A549 treated with dexamethasone at 1 μM for 4 hours (cell line): ENCODE measurements at places on chromosomes 11 and 22. TPM values are rescaled to one million over a fixed set of nuclear protein-coding genes. Genes with fewer than 3 reads are reported as not detected.

The B4GALNT4 gene
- total RNA-seq: 7.8 to 18.0 TPM (median 14.8 TPM) in 5 replicates

The C11orf86 gene
- 37.3 to 63.3 TPM (median 53.3 TPM) in 5 replicates for total RNA-seq

The CASP5 gene
- total RNA-seq: not detected in 5 replicates

The TMPRSS5 gene
- total RNA-seq: 0.08 to 0.15 TPM (median 0.11 TPM) in 5 replicates
